ENCODE measurements at places on chromosomes 11 and 22. TPM values are rescaled to one million over a fixed set of nuclear protein-coding genes. Genes with fewer than 3 reads are reported as not detected.

GRCh38 chr22:41240377-41241132 is at the start of gene CHADL:
Gene CHADL, minus strand, starts transcription at chr22:41240931. Its CDS starts 50 bp downstream, at chr22:41240881.
- no peak for DNase-seq

DNA sequence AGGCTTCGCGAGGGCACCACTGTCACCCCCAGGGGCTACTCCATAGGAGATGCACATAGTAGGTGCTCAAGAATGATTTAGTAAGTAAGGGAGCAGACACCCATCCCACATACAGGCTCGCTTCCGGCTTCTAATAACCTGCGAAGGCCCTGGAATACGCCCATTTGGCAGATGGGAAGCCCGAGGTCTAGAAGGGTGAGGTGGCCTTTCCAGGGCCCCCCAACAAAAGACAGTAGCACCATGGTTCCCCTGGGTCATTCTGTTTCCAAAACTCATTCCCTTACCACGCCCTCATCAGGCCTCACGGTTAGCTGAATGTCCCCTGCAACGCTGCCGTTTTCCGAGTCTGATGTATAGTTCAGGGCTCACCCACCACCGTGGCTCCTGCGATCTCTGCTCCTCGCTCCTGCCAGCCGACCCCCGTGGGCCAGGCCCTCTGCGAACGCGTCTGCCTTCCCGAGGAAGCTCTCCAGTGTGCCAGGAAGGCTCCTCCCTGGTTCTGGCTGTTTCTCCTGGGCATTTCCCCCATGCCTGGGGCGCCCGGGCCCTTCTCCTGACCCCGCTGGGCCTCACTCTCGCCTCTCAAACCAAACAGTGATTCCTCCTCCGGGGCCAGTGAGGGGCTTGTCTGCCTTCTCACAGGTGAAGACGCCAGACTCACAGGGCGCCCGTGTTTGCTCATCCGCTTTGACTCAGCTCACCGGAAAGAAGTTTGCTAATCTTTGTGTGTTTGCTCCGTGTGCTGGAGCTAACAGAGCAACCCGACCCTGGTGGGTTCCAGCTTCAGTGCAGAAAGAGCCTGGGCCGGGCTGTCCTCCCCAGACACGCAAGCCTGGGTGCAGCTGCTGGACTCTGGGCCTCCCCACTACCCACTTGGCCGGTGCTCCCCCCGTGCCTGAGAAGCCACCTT is 86.6 kb downstream of the RTL6 start:
- DNase-seq, result no peak

GRCh38 chr11:103326070-103326794 is 217.0 kb downstream of the DYNC2H1 start:
- DNase-seq, result no peak

DNA sequence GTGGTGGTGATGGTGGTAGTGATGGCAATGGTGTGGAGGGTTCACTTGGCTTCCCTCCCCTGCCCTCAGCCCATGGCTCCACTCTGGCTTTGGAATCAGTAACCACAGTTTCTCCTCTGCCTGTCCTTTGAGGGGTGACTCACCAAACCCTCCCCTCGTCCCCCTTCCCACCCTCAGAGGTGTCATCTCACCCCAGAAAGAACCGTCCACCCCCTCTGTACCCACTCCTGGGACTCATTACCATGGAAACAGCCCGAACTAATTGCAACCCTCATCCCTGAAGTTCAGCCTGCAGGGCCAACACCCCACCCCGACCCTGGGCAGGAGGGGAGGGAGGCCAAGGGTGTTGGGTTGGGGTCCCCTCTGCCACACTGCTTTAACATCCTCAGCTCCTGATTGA is 26.6 kb downstream of the PHLDB1 start:
- DNase-seq, result no peak

DNA sequence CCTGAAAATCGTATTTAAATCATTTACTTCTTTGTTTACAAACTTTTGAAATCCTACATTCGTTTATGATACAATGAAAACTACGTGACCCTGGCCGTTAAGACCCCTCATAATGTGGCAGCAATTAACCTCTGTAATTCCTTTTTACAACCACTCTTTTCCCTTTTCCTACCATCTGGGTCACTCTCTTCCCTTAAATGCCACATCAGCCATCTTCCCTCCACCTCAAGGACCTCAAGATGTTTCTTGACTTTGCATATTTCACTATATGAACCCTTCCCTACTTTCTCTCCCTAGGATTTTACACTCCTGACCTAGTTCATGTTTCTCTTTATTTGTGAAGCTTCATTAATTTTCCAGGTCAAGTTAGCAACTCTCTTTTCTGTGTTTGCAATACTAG is 26.8 kb downstream of the OR2AG2 start:
- DNase-seq, result no peak

- no peak for DNase-seq
Measured at GRCh38 chr11:113778111-113778910, 1.3 kb upstream of the CLDN25 start.

- no peak for DNase-seq
Measured at GRCh38 chr11:63660972-63661371, 10.2 kb downstream of the ATL3 start.

Gene GGTLC3
- total RNA-seq, result not detected

Gene ZDHHC13
- total RNA-seq, result 5.7 TPM

Gene LRRN4CL
- total RNA-seq, result 19.5 TPM

Gene OR52I1
- total RNA-seq, result not detected

Data from ovary (tissue), 10 donors.